ENCODE measurements at places on chromosomes 1 and 21.

- DNase-seq, result no peak
Measured at GRCh38 chr1:227453631-227454355, 109.6 kb upstream of the ZNF678 start.

DNA sequence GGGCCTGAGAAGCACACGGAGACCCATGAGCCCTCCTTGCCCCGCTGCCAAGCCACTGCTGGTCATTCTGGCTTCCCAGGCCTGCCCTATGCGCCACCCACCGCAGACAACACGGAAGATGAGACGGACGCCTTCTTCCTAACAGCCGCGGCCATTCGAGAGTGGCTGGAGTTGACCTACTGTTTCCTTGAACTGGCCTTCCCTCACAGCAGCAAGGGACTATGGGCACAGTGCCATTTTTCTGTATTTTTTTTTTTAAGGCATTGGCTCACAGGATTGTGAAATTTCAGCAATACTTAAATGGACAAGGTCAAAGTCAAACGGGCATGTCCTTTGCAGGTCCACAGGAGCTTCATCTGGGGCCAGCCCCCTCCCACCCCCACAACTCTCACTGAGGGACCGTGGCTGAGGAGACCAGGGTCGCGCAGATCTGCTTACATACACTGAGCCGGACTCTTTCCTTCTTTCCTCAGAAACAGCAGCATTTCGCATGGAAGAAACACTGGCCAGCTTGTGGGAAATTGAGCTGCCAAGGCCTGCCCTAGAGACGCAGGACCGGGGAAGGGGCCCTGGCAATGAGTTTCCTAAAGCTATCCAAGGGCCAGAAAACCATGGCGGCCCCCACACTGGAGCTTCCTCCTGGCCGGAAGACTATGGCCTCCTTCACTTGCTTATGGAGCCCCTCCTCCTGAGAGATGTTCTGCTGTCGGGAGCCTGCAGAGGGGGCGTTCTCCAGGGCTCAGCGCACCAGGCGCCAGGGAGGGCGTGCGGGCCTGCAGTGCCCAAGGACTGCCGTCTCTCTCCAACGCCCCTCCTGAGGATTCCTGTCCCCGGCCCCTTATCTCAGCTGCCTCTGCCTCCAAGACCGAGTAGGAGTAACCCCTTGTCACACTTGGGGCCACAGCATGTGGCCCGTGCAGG lies 98.9 kb downstream of the PGBD5 start:
- DNase-seq, result peak; percentile 22

GRCh38 chr1:245829194-245829593 lies 674.4 kb downstream of the KIF26B start:
- DNase-seq, result no peak

GRCh38 chr1:207025146-207025880 lies 7.2 kb downstream of the C1orf116 start:
- DNase-seq, result peak; percentile 40

- no peak for DNase-seq
Measured at GRCh38 chr1:67979532-67979931, 70.9 kb downstream of the DIRAS3 start.

GRCh38 chr1:203517426-203518110 lies 23.6 kb downstream of the OPTC start:
- DNase-seq, result no peak

DNA sequence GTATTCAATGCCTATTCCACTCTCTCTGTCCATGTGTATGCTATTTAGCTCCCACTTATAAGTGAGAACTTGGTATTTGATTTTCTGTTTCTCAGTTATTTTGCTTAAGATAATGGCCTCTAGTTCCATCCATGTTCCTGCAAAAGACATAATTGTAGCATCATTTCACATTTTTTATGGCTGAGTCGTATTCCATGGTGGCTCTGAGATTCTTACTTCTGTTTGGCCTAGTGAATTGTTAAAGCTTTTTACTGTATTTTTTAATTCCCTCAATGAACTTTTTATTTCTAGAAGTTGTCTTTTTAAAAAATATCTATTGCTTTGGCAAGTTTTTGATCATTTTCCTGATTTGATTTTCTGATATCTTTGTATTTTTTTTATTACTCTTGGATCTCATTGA lies 635.6 kb downstream of the PLA2G4A start:
- DNase-seq, result no peak

DNA sequence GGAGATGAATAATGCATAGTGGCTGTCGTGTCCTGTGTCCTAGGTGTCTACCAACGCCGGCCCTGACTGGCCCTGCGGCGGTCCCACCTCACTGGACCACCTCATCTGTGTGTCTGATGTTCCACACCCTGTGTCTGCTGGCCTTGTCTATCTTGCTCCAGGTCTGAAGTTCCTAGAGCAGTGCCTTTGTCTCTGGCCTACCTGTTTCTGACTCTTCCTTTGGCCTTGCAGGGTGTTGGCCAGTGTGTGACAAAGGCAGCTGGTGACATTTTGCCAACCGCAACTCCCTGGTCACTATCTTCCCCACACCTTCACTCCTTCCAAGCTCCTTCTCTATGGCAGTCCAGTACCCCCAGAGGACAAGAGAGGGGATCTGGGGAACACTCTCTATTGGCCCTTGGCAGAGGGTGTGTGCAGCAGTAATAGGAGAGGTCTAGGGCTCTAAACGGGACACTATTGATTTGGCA lies 1.4 kb upstream of the AHDC1 start:
- no peak for DNase-seq
